ENCODE measurements at places on chromosomes 5 and 9. TPM values are rescaled to one million over a fixed set of nuclear protein-coding genes. Genes with fewer than 3 reads are reported as not detected.

Gene CD180
- not detected for total RNA-seq

Gene WDR38
- total RNA-seq = not detected

Gene IRX1
- total RNA-seq = 25.9 TPM

DNA sequence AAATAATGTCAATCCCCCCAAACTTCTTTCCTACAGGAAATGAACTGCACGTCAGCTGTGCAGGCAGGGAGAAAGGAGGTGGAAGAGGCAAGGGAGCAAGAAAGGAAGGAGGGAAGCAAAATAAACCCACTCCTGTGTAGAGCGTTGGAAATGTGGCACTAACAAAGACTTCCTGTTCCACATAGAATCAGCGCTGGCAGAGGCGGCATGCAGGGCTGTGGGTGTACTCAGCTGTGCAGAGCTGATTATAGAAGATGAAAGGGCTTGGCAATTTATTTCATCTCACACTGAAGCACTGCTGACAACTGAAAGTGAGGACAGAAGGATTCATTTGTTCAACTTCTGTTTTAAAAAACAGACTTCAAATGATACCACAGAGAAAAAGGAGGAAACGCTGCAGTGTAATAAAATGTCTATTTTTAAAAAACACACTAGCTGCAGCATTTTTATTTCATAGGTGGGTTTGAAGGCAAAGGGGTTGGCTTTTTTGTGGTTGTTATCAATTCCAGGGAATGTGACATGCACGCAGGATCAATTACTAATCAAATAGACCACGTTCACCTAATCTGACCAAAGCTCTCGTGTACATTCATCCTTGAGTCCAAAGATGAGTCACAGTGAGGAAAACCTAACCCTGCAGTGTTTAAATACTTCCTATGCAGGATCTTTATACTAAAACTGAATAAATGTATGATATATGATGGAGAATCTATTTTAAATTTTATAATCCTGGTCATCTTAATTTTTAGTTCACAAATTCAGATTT lies 583.5 kb downstream of the ZNF608 start:
- H3K4me1 ChIP-seq = no peaks in the 10 kb centered on the region
- peak overlapping the region; percentile 15 for H3K4me3 ChIP-seq
- no peak overlapping the region for H3K27ac ChIP-seq
- DNase-seq = peak; percentile 52

DNA sequence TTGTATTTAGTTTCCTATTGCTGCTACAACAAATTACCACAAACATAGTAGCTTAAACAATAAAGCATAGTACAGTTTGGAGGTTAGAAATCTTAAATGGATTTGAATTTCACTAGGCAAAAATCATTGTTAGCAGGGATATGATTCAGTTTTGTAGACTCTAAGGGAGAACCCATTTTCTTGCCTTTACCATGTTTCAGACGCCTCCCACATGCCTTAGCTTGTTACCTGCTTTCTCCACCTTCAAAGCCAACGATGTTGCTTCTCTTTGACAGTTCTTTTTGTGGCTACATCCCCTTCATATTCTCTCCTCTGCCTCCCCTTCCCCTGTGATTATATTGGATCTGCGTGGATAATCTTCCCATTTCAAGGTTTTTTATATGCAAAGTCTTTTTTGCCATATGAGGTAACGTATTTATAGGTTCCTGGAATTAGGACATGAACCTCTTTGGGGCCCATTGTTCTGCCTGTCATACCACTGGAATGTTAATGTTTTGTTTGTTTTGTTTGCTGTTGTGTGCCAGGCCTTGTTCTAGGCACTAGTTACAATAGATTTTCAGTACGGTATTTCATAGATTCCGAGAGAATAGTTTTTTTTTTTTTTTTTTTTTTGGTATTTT lies 54.1 kb downstream of the UHRF2 start:
- no peaks in the 10 kb centered on the region for H3K27me3 ChIP-seq
- H3K27ac ChIP-seq = no peak overlapping the region
- no peak for DNase-seq
- 0 out of 2 replicates have a peak, but pooled peaks cover 4% of the 10 kb centered on the region for H3K4me1 ChIP-seq
- H3K36me3 ChIP-seq = peaks cover 27% of the 10 kb centered on the region

GRCh38 chr5:7578071-7578470 lies 182.1 kb downstream of the ADCY2 start:
- no peaks in the 10 kb centered on the region for H3K27me3 ChIP-seq
- H3K36me3 ChIP-seq = no peaks in the 10 kb centered on the region
- DNase-seq = no peak

- no peaks in the 10 kb centered on the region for H3K36me3 ChIP-seq
- no peak for DNase-seq
- H3K4me3 ChIP-seq = no peak overlapping the region
Observed at GRCh38 chr9:116067566-116067965, 86.0 kb upstream of the PAPPA start.

DNA sequence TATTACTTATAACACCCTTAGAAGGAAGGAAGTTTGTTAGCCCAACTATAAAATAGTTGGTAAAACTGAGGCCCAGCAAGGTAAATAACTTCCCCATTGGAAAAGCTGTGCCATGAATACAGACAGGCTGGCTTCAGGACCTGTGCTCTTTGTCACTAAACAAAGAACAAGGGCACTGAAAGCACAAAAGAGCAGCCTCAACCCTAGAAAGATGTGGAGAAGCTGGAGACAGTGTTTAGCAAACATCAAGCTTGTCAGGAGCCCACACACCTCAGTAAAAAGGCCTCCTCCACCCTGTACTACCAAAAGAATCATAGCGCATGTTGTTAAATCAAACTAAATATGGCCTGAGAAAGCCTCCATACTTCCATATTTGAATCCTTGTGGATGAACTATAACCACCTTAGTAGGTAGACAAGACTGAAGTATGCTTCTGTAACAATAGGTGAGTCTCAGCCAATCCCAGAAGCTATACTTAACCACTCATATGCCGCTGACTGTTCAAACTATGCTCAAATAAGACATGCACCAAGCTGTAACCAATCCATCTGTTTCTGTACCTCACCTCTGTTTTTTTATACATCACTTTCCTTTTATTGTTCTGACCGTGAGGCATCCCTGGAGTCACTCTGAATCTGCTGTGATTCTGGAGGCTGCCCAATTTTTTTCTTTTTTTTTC lies 18.4 kb upstream of the SCGB3A2 start:
- no peak overlapping the region for H3K4me3 ChIP-seq
- DNase-seq = no peak
- no peak overlapping the region for H3K27ac ChIP-seq
- peaks cover 3% of the 10 kb centered on the region for H3K27me3 ChIP-seq

- no peaks in the 10 kb centered on the region for H3K27me3 ChIP-seq
- peaks cover 25% of the 10 kb centered on the region for H3K4me1 ChIP-seq
- no peak for DNase-seq
Observed at GRCh38 chr9:21715408-21715807, 87.0 kb upstream of the MTAP start.

Measured in GM23248 (cell line).